Hindlimb muscle (tissue), 1 donor: ENCODE measurements at places on chromosomes 4 and X.
A peak's percentile ranks its signal among the peaks of the same experiment; 100 is the strongest.

- no peak for DNase-seq
These were observed 85.6 kb downstream of the CPE start for GRCh38 chr4:165464376-165464775.

- DNase-seq = no peak
These were observed 21.0 kb downstream of the CEP44 start for GRCh38 chr4:174304664-174305063.

GRCh38 chr4:18973296-18973695, 951.7 kb upstream of the LCORL start:
- DNase-seq = no peak

- peak; percentile 54 for DNase-seq
These were observed 1.6 kb downstream of the APBB2 start for GRCh38 chr4:41212616-41213203.

- no peak for DNase-seq
These were observed 16.2 kb downstream of the LRIT3 start for GRCh38 chr4:109864134-109864533.

- DNase-seq = no peak
These were observed 39.8 kb upstream of the MID1 start for GRCh38 chrX:10660171-10660570.

DNA sequence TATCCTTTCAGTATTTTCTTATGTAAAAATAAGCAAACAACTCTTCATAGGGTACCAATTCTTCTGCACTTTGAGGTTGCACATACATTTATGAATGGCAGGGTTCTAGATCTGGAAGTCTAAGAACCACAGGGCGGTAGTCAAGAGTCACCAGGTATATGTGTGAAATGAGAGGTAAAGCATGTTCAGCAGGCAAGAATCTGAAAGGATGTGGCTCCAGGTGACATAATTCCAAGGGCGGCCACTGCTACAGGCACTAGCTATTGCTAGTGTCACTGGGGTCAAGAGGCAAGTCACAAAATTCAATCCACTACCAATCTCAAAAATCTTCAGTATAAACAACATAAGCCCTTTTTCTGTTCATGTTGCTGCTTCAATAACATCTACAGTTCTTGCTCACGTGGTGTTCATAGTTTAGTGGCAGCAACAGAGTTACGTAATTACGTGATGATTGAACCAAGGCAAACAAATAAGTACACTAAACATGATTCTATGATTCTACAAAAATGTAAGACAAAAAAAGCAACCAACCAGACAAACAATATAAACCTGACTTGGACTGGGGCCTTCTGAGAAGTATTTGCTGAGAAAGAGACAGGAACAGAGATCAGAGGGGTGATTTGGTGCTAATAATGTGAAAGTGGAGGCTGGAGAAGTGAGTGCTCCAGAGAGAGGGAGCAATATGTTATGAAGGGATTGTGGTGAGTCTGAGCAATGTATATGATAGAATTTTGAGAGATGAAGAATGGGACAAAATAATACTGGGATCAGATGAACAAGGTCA, 101.7 kb downstream of the NAA11 start:
- no peak for DNase-seq
